Tongue (tissue), 3 donors: ENCODE measurements at places on chromosomes 1 and 21.

- no peak for DNase-seq
Measured at GRCh38 chr1:9316512-9316911, 23.8 kb downstream of the SPSB1 start.

DNA sequence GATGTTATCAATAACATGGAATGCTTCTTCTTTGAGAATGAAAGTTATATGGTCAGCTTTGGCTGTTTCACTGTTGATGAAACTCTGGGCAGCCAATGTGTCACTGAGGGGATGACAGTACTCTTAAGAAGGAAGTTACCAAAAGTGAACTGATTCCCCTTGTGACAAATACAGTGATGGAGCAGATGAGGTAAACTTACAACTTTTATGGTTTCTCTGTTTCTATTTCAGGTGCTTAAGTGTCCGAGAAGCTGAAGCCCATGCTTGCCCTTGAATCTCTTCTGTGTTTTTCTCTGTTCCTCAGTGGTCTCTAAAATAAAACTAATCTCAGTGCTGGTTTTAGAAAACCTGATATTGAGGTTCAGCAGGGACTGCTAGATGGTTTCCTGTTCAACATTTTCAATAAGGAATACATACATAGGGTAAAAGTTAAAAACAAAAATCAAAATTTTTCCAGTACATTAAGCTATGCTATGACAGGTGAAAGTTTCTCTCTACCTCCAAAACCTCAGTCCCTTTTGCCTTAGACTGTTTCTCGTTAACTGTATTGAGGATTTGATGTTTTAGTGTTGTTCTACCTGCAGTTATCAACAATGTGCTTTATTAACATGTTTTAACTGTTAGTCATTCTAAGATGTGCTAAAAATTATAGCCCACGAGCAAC is 454.4 kb upstream of the ADGRL4 start:
- no peak for DNase-seq

- no peak for DNase-seq
Measured at GRCh38 chr1:27856561-27857343, 15.6 kb upstream of the THEMIS2 start.

DNA sequence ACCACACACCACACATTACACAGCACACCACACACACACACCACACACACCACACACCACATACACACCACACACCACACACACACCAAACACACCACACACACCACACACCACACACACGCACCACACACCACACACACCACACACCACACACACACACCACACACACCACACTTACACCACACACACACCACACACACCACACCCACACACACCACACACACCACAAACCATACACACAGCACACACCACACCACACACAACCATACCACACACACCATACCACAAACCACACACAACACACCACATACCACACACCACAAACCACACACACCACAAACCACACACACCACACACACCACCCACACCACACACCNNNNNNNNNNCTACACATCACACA is 40.9 kb upstream of the SIK1 start:
- no peak for DNase-seq

GRCh38 chr1:154263465-154264332 is 8.7 kb upstream of the HAX1 start:
- DNase-seq: no peak

- DNase-seq: no peak
Measured at GRCh38 chr1:13797397-13797796, 97.4 kb downstream of the PRDM2 start.

- no peak for DNase-seq
Measured at GRCh38 chr1:159250638-159251216, 46.1 kb downstream of the ACKR1 start.

- no peak for DNase-seq
Measured at GRCh38 chr1:70910013-70910412, 137.6 kb downstream of the PTGER3 start.

DNA sequence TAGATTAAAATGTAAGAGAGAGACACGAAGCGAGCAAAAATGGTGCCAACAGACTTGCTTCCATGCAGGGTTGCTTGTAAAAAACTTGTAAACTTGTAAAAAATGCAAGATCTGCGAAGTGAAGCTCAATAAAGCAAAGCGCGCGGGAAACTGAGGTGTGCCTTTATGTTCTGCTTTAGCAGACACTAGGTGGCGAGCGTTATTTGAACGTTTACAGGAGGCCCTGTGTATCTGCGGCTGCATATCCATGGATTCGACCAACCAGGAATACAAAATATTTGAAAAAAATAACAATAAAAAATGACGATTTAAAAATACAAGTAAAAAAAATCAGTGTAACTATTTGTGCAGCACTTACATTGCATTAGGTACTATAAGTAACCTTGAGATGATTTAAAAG is 1.5 kb downstream of the UBE2G2 start:
- peak; percentile 58 for DNase-seq

DNA sequence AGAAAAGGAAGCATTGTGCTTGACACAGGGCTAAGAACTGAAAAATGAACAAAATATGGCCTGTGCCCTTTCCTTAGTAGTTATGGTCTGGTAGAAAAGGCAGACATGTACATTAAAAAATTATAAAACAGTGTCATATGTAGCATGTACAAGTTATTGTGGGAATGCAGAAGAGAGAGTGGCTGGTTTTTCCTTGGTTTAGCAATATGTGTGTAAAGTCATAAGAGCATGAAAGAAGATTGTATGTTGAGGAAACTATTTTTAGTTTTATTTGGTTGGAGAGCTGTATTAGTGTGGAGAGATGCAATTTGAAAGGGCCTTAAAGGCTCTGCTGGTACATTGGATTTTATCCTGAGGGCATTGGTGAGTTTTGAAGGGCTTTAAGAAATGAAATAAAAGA is 145.8 kb downstream of the PDE4B start:
- DNase-seq: no peak

DNA sequence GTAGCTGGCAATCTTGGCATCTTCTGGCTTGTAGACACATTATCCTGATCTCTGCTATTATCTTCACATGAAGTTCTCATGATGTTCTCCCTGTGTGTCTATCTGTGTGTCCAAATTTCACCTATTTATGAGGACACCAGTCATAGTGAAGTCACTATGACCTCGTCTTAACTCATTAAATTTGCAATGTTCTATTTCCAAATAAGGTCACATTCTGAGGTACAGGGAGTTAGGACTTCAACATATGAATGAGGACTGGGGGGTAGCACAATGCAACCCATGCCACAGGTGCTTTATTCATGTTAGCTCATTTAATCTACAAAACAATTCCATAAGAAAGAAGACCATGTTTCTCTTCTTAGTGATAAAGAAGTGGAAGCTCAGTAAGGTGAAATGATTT is 206.2 kb upstream of the C8B start:
- DNase-seq: no peak

GRCh38 chr1:147720557-147720956 is 39.8 kb downstream of the GJA5 start:
- peak; percentile 25 for DNase-seq

DNA sequence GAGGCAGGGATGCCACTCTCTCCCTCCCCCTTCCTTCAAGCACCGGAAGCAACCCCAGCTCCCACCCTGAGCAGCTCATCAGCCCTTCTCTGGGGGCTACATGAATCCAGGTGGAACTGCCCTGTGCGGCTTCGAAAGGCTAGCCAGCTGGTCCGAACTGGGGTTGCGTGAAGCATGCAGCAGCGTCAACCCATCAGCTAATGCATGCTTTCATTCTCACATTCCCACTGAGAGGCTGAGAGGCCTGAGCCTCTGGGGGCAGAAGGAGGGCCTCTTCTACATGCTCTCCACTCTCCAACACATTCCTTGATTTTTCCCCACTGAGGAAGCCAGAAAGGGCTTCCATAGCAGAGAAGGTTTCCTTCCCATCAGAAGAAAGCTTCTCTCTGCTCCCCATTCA is 5.6 kb downstream of the RXRG start:
- DNase-seq: peak; percentile 32

- DNase-seq: peak; percentile 51
Measured at GRCh38 chr1:228810878-228811711, 75.8 kb downstream of the RHOU start.

GRCh38 chr1:28526886-28527285 is 21.0 kb downstream of the RCC1 start:
- DNase-seq: no peak

DNA sequence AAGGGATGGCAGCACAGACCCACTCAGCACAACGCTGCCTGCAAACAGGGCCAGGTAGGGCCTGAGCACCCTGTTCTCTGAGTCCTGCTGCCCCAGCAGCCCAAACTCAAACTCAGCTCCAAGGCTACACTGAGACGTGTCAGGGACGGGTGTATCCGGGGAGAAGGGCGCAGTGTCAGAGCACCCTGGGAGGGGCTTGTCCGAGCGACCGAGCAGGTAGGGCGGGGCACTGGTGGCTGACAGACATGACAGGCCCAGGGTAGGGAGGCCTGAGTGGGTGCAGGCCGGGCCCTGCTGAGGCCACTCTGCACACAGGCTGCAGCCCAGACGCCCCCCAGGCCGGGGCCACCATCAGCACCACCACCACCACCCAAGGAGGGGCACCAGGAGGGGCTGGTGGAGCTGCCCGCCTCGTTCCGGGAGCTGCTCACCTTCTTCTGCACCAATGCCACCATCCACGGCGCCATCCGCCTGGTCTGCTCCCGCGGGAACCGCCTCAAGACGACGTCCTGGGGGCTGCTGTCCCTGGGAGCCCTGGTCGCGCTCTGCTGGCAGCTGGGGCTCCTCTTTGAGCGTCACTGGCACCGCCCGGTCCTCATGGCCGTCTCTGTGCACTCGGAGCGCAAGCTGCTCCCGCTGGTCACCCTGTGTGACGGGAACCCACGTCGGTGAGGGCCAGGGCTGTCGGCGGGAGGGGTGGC is 5.5 kb downstream of the SCNN1D start:
- no peak for DNase-seq

DNA sequence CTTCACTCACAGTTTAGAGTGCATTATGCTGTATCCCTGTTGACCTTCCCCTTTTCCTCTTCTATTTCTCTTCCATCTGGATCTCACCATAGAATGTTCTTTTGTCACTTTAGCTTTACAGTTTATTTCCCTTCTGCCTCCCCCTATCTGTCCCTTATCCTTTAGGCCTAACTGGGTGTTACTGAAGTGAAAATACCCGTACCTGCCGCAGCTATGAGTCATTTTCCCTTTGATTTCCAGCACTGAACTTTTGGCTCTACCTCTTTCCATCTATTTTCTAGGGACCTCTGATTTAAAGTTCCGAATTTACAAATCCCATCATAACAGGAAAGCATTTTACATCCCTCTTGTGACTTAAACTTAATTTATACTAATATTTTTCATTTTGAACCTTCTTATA is 19.7 kb downstream of the ITSN1 start:
- DNase-seq: no peak

- no peak for DNase-seq
Measured at GRCh38 chr1:6045561-6045960, at the start of gene KCNAB2. Gene KCNAB2, plus strand, starts transcription at chr1:6045888. Its CDS starts 5,649 bp downstream, at chr1:6051537.

DNA sequence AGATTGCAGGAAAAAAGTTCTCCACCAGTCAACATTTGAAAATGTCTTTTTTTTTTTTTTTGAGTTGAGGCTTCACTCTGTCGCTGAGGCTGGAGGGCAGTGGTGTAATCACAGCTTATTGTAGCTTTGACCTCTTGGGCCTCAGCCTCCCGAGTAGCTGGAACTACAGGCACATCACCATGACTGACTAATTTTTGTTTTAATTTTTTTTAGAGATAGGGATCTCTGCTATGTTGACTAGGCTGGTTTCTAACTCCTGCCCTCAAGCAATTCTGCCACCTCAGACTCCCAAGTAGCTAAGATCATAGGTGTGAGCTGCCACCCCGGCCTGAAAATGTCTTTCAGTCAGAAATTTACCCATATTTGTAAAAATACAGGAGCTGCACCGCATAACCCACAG is 30.6 kb upstream of the USP24 start:
- no peak for DNase-seq

DNA sequence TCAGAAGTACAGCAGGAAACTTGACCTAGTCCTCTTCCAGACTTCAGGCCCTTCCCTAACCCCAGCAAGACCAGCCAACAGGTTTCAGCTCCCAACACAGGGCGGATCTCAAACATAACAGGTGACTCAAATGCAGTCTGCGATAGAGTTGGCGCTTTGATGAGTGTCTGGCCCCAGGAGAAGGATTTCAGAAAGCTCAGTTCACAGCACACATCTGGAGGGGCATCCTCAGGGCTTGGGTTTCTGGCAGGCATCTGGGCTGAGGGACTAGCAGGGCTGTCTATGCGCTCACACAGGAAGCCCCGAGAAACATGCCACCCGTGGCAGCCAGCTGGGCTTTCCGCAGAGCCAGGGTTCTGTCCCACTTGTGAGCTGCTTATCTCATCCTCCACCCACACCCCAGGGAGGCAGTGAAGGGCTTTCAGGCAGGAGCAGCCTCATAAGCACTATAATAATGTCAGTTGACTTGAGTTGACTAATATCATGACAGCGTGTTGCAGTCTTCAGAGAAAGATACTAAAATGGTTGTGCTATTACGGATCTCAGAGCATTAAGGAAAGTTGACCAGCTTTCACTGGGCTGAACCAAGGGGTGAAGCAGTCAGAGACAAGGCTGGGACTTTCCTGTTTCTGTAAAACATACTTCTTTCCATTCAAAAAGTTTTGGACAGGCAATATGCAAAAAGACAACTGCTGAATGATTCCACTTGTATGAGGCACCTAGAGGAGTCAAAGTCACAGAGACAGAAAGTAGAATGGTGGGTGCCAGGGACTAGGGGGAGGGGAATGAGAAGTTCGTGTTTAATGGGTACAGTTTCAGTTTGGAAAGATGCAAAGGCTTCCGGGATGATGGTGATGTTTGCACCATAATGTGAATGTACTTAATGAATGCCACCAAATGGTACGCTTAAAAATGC is 233.0 kb upstream of the IRF2BP2 start:
- peak; percentile 40 for DNase-seq

DNA sequence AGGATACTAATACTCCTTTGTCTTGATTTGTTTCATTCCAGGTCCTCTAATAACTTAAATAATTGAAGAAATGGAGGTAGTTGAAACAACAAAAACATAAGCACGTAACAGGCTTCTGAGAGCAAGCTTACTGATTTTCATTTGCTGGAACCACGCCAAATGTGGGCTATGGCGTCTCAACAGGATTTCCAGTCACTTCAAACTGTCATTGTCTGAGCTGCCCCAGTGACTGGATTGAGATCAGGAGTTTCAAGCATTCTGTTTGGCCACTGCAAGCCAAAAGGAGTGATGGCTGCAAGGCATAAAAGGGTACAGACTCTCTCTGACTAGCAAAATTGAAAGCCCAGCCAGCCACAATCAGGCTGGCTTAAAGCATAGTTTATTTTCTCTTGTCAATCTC is 289.9 kb downstream of the DPYD start:
- peak; percentile 58 for DNase-seq

GRCh38 chr1:156590326-156591180 is 1.0 kb upstream of the NAXE start:
- DNase-seq: no peak

GRCh38 chr1:222373216-222373615 is 174.7 kb downstream of the HHIPL2 start:
- no peak for DNase-seq

- DNase-seq: no peak
Measured at GRCh38 chr21:37459575-37459974, 93.0 kb downstream of the DYRK1A start.

- peak; percentile 23 for DNase-seq
Measured at GRCh38 chr1:209326076-209326475, 257.4 kb upstream of the CAMK1G start.
